ENCODE measurements at places on chromosomes 5 and 9. TPM values are rescaled to one million over a fixed set of nuclear protein-coding genes. Genes with fewer than 3 reads are reported as not detected.

RHOBTB3 gene
- total RNA-seq: 6.6 TPM

GRCh38 chr9:112328545-112328944, 4.9 kb downstream of the PTBP3 start:
- H3K27me3 ChIP-seq: no peaks in the 10 kb centered on the region
- H3K27ac ChIP-seq: no peak overlapping the region
- no peak for DNase-seq
- H3K4me3 ChIP-seq: no peak overlapping the region

SOX30 gene
- 0.13 TPM for total RNA-seq

GRCh38 chr5:106408570-106408969, 1262.2 kb downstream of the EFNA5 start:
- no peak overlapping the region for H3K27ac ChIP-seq
- no peak overlapping the region for H3K4me3 ChIP-seq
- no peaks in the 10 kb centered on the region for H3K36me3 ChIP-seq
- no peaks in the 10 kb centered on the region for H3K27me3 ChIP-seq
- no peaks in the 10 kb centered on the region for H3K4me1 ChIP-seq

DNA sequence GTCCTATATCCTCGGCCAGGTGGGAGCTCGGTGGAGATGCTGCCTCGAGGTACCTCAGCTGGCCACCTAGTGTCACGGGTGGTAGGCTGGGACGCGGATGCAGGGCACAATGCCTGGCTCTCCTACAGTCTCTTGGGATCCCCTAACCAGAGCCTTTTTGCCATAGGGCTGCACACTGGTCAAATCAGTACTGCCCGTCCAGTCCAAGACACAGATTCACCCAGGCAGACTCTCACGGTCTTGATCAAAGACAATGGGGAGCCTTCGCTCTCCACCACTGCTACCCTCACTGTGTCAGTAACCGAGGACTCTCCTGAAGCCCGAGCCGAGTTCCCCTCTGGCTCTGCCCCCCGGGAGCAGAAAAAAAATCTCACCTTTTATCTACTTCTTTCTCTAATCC, 2.0 kb downstream of the PCDHGC3 start:
- H3K4me3 ChIP-seq: peak overlapping the region; percentile 19
- H3K4me1 ChIP-seq: 0 out of 2 replicates have a peak, but pooled peaks cover 2% of the 10 kb centered on the region
- DNase-seq: no peak
- no peak overlapping the region for H3K27ac ChIP-seq
- no peaks in the 10 kb centered on the region for H3K36me3 ChIP-seq
- H3K27me3 ChIP-seq: peaks cover 15% of the 10 kb centered on the region

DNA sequence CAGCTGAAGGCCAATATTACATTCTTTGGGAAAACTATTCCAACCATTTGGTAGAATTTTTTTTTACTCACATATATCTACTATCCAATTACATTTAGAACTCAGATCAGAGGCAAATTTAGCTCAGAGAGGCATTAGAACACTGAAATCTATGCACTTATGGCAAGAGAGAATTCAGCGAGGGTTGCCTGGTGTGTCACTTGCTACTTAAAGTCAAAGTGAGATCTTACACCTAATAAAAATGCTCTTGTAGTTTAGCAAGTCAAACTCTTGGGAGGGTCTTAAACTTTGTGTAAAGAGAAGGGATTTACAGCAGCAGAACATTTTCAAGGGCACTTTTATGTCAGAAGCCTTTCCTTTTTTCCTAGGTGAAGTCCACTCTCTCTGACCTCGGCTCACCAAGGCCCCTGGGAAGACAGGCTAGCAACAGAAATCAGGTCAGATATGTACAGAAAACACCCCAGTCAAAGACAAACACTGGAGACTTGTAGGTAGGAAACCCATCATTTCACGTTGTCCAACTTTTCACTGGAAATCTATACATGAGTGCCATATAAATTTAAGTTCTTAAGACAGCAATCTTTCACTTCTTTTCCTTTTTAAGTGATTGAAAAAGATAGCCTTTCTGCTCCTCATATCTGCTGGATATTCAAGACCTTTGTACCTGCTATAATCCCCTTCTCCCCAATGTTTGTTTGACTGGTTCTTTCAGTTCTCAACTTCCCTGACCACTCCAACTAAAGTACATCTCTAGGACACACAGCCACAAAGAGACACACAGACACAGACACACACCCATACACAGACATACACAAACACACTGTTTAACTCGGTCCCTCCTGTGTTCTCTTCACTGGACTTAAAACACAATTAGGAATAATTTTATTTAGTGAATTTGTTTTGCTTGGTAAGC, 635.8 kb downstream of the PDE4D start:
- H3K27ac ChIP-seq: no peak overlapping the region
- no peaks in the 10 kb centered on the region for H3K27me3 ChIP-seq
- H3K4me1 ChIP-seq: no peaks in the 10 kb centered on the region
- H3K4me3 ChIP-seq: no peak overlapping the region
- no peaks in the 10 kb centered on the region for H3K36me3 ChIP-seq

GRCh38 chr5:74095871-74096270, 469.9 kb downstream of the ARHGEF28 start:
- DNase-seq: no peak
- H3K27me3 ChIP-seq: no peaks in the 10 kb centered on the region
- H3K36me3 ChIP-seq: peaks cover 7% of the 10 kb centered on the region

- H3K4me1 ChIP-seq: peaks cover 2% of the 10 kb centered on the region
- H3K27me3 ChIP-seq: no peaks in the 10 kb centered on the region
- no peaks in the 10 kb centered on the region for H3K36me3 ChIP-seq
- DNase-seq: no peak
These were observed 16.9 kb downstream of the ADAMTSL1 start for GRCh38 chr9:18490641-18491370.

GRCh38 chr9:93368437-93368836, 83.0 kb upstream of the FAM120A start:
- H3K4me1 ChIP-seq: no peaks in the 10 kb centered on the region
- H3K36me3 ChIP-seq: peaks cover 13% of the 10 kb centered on the region
- DNase-seq: no peak
- H3K4me3 ChIP-seq: no peak overlapping the region
- no peak overlapping the region for H3K27ac ChIP-seq

TPPP gene
- total RNA-seq: 0.48 TPM

- H3K4me3 ChIP-seq: no peak overlapping the region
- DNase-seq: no peak
- no peaks in the 10 kb centered on the region for H3K27me3 ChIP-seq
- H3K36me3 ChIP-seq: no peaks in the 10 kb centered on the region
These were observed 307.4 kb upstream of the SEMA6A start for GRCh38 chr5:116881921-116882531.

GRCh38 chr5:69288069-69288468, 44.5 kb downstream of the CCDC125 start:
- no peaks in the 10 kb centered on the region for H3K27me3 ChIP-seq
- no peaks in the 10 kb centered on the region for H3K36me3 ChIP-seq
- no peak overlapping the region for H3K27ac ChIP-seq
- H3K4me1 ChIP-seq: no peaks in the 10 kb centered on the region
- no peak for DNase-seq

DNA sequence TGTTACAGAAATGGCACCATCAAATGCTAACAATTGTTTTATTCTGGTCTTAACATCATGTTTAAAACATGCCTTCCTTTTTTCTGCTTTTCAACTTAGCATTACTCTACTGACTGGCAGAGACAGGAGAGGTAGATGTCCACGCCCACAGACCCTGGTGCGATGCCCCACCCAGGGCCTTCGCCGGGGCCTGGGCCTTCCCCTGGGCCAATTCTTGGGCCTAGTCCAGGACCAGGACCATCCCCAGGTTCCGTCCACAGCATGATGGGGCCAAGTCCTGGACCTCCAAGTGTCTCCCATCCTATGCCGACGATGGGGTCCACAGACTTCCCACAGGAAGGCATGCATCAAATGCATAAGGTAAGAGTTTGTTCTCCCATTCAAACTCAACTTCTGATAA, 13.7 kb downstream of the SMARCA2 start:
- peaks cover 5% of the 10 kb centered on the region for H3K4me1 ChIP-seq
- no peak overlapping the region for H3K4me3 ChIP-seq
- no peak for DNase-seq
- no peak overlapping the region for H3K27ac ChIP-seq

CEL gene
- total RNA-seq: 4.0 TPM

EGR1 gene
- total RNA-seq: 76.6 TPM

- DNase-seq: no peak
- no peaks in the 10 kb centered on the region for H3K4me1 ChIP-seq
- H3K27ac ChIP-seq: no peak overlapping the region
- no peaks in the 10 kb centered on the region for H3K27me3 ChIP-seq
- H3K4me3 ChIP-seq: no peak overlapping the region
These were observed 750.3 kb downstream of the MAT2B start for GRCh38 chr5:164255598-164256213.

- H3K36me3 ChIP-seq: no peaks in the 10 kb centered on the region
- no peak for DNase-seq
- H3K27ac ChIP-seq: no peak overlapping the region
These were observed 114.7 kb upstream of the TXNDC8 start for GRCh38 chr9:110452227-110452801.

IL33 gene
- total RNA-seq: not detected

GRCh38 chr9:129340427-129341170, 162.5 kb upstream of the IER5L start:
- H3K27ac ChIP-seq: no peak overlapping the region
- no peak overlapping the region for H3K4me3 ChIP-seq
- no peaks in the 10 kb centered on the region for H3K27me3 ChIP-seq
- H3K4me1 ChIP-seq: peaks cover 3% of the 10 kb centered on the region
- H3K36me3 ChIP-seq: peaks cover 5% of the 10 kb centered on the region

DNA sequence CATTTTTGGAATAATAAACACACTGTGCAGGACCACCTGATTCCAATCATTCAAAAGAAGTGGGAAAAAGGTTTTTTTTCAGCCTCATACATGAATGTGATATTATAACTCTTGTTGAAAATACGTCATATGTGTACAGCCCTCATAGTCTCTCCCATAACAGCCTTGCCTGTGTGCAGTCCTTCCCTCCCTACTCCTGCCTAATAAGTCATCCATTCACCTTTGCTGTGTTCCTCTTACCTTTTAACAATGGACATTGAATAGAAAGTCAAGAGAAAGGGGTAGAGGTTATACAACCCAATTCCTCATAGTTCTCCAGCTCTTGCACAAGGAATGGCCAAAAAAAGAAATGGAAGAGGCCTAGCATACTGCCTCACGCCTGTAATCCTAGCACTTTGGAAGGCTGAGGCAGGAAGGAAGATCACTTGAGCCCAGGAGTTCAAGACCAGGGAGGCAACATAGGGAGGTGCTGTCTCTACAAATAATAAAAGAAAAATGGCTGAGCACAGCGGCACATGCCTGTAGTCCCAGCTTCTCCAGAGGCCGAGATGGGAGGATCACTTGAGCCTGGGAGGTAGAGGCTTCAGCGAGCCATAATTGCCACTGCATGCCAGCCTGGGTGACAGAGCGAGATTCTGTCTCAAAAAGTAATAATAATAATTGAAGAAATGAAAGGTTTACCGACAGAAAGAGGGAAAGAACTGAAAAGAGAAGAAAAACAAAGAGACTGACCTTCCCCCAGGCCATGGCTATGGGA, 356.1 kb upstream of the KIF2A start:
- no peaks in the 10 kb centered on the region for H3K27me3 ChIP-seq
- H3K36me3 ChIP-seq: no peaks in the 10 kb centered on the region
- no peak for DNase-seq
- H3K4me1 ChIP-seq: no peaks in the 10 kb centered on the region

DNA sequence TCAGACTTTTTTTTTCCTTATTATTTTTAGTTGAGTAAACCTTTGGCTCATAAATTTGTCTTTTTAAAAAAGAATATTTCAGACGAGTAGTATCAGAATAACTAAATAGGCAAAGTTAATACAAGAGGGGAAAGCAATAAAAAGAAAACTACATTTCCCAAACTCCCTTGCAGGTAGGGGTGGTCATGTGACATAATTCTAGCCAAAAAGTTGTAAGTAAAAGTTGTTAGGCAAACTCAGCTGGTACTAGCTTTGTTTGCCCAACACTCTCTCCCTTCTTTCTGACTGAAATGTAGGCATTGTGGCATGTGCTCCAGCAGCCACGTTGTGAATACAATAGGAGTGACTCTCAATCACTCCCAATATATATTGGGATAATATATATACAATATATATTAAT, 20.9 kb downstream of the GIN1 start:
- peaks cover 4% of the 10 kb centered on the region for H3K36me3 ChIP-seq
- H3K27ac ChIP-seq: no peak overlapping the region
- H3K4me1 ChIP-seq: no peaks in the 10 kb centered on the region
- no peak for DNase-seq
- no peaks in the 10 kb centered on the region for H3K27me3 ChIP-seq
- H3K4me3 ChIP-seq: no peak overlapping the region
